ENCODE measurements at places on chromosomes 7 and 10.
A peak's percentile ranks its signal among the peaks of the same experiment; 100 is the strongest.

GRCh38 chr10:76037531-76038155, 606.2 kb downstream of the LRMDA start:
- DNase-seq: no peak

- DNase-seq: no peak
These were observed 37.3 kb downstream of the DNAH11 start for GRCh38 chr7:21580073-21580521.

DNA sequence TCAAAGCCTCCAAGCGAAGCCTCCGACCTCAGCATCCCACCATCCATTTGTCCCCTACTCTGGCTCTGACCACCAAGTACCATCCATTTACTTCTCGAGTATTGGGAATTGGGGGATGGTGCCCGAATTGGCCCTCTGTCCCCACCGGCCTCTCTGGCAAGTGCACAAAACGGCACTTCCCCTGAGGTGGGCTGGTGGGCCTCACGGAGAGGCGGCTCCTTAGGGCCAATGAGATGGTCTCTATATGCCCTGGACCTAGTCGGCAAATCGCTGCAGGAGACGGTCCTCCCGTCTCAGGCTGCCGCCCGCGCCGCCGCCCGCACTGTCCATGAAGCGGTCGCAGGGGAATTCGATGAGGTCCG, 2.8 kb downstream of the TRIL start:
- DNase-seq: no peak

DNA sequence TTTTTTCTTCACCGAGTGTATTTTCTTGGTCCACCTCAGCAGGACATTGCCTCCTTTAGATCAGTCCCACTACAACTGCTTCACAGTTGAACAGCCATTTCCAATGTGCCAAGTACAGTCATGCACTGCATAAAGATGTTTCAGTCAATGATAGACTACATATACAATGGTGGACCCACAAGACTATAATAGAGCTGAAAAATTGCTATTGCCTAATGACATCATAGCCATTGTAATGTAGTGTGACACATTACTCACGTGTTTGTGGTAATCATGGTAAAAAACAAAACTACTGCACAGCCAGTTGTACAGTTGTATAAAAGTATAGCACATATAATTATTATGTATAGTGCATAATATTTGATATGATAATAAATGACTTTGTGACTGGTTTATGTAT, 113.8 kb upstream of the HPS1 start:
- DNase-seq: no peak

DNA sequence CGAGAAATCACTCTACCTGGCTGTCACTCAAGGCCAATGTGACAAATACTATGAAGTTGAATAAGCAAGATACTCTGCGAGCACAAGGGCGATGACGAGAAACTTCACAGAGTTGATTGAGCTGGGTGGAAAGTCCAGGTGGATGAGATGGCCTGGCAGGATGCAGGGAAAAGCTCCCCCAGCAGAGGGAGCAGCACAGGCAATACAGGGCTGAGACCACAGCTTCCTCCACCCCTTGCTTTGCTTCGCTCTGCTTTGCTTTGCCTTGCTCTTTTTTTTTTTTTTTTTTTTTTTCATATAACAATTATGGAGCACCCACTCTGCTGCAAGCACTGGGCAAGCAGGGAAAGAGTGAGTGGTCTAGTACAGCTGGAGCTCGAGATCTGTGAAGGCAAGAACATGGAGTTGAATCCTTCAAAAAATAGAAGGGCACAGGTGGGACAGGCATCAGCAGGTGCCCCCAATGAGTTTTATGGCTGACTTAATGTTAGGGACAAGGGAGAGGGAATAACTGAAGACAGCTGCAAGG, 88.3 kb downstream of the CABCOCO1 start:
- peak; percentile 33 for DNase-seq

- no peak for DNase-seq
These were observed 11.3 kb upstream of the STMP1 start for GRCh38 chr7:135650831-135651573.

DNA sequence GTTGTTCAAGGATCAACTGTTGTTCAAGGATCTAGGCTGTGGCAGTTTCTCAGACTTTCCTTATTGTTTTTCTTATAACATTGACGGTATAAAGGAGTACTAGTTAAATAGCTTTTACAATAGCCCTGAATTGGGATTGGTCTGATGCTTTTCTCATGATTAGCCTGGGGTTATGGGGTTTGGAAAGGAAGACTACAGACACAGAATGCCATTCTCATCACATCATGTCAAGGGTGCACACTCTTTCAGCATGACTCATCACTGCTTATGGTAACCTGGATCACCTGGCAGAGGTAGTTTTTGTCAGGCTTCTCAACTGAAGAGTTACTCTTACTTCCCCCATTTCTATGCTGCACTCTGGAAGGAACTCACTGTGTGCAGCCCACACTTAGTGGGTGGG, 194.2 kb upstream of the NPSR1 start:
- no peak for DNase-seq

DNA sequence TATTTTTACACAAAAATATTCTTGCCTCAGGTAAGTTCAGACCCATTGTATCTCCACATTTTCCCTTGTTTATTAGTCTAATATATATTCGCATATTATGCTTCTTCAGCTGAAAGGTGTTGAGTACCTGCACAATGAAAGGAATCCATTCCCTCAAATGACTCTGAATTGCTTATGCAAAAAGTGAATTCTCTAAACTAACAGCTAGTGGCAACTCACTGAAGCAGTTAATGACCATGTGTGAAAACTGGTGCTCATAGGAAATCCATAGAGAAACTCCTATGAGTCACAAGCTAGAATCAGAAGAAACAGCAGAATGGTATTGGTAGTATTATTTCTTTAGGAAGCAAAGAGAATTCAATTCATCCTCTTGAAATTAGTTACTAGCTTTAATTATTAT, 33.5 kb upstream of the RNF148 start:
- no peak for DNase-seq

Data from activated CD8-positive, alpha-beta memory T cell treated with anti-CD3 and anti-CD28 coated beads for 1 hour (primary cell).